ENCODE measurements at places on chromosomes 7 and 10.

DNA sequence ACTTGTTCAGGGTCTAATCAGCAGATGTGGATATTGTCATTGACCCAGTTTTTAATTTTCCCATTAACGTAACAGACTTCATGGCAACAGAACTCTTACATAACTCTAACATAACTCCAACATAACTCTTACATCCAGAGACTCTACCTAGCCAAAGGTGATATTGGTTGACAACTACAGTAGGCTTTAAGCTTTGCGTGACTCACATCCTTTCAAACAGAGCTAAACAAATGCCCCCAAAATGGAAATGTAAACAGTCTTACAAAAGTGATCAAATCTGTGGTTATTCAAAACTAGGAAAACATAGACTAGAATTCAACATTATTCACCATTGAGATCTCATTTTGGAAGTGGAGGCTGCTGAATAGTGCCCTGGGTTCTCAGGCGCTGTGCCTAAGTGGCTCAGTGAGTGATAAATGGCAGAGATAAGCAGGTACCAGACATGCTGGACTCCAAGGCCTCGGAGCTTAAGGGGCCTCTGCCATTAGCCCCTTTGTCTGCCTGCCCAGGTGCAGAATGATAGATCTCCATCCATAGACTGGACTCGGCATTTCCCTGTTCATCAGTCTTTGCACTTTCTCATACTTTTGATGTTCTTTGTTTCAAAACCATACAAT is 34.3 kb upstream of the BTBD16 start:
- no peak for DNase-seq

DNA sequence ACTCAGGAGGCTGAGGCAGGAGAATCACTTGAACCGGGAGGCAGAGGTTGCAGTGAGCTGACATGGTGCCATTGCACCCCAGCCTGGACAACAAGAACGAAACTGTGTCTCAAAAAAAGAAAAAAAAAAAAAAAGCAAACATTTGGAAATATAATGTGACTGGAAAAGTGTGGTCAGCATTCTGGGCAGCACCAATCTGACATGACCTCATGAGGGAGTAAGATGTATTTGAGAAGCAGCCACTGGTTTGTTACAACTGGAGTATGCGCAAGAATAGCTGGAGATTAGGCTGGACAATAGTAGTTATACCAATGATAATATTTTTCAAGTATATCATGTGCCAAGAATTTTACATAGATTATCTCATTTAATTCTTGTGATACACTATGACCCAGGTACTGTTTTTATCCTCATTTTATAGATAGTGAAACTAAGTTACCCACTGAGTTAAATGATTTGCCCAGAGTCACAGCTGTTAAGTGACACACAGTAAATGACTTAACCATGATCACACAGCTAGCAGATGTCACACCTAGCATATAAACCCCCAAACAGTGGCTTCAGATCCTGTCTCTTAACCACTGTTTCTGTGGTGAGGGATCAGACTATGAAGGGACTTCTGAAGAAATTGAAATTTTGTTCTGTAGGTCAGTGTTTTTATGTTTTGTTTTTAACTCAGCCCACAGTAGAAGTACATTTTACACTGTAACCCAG is 11.1 kb downstream of the MCU start:
- no peak for DNase-seq

DNA sequence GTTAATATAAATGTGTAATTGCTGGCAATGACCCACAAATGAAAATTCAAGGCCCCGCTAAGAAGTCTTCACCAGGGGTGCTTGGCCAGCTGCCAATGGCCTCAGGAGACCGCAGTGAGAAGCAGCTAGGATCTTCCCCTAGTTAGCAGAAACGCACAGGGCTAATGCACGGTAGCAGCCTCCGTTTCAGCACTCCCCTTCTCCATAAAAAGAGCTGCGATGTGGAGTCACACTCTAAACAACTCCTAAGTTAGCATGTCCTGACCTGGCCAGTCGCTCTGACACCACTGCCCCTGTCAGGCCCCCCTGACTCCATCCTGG is 139.0 kb downstream of the SEPTIN14 start:
- DNase-seq: peak; percentile 44

- no peak for DNase-seq
These were observed 251.9 kb downstream of the AGMO start for GRCh38 chr7:15309872-15310271.

DNA sequence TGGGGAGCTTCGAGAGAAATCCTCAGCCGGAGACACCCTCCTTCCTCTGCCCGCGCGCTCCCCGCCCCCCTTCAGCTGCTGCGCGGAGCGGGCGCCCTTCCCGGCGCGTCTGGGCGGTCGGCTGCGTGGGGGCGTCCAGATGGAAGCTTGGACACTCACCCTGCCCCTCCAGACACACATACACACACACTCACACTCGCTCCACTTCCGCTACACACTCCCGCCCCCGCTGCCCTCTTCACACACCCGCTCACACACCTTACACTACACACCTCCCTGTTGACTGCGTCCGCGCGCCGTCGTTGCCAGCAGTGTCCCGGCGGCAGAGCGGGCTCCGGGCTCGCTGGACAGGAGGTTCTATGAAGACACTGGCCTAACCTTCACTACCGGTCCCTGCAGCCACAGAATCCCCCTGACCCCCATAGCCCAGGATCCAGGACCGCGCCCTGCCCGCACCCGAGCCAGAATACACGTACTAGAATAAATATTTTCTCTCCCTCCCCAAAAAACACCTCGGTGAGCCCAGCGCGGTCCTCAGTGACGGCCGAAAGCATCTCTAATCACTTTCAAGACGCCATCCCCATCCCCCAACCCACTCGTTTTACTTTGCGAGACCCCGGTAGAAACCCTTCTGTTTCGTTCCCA is 1.1 kb upstream of the EGR2 start:
- peak; percentile 55 for DNase-seq
